ENCODE measurements at places on chromosomes 12 and 14.

DNA sequence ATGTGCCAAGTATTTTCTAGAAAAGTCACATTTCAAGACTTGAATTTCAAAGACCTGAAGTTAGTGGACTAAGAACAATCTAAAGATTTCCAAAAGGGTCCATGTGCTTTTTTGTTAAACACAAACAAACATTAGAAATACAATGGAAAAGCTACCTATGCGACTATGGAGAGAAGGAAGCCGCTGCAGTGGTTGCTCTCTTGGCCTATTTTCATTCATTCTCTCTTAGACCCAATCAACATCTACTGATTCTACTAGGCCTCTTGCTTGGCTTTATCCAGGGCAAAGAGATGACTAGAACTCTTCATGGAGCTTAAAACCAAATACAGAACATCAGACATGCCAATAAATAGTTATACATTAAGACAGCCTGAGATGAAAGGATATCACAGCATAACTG, 9.9 kb downstream of the FGD6 start:
- no peak for DNase-seq

- DNase-seq, result no peak
These were observed 280.9 kb downstream of the LRIG3 start for GRCh38 chr12:58639318-58639934.

DNA sequence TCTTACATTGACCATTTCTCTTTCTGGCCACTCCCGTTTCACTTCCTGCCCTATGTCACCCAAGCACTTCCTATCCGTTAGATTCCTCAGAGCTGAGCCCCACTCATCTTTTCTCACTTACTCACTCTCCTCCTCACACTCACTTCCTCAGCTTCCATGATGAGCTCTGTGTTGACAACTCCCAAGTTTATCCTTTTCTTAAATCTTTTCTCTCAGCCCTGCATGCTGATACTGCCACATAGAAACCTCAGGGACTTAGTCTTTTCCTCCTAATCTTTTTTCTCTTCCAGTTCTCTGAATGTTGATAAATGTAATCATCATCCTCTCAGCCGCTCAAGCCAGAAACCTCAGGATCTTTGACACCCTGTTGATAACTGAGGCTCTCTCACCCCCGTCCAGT, 99.6 kb downstream of the ANO6 start:
- DNase-seq, result no peak

- DNase-seq, result no peak
These were observed 361.1 kb upstream of the DDHD1 start for GRCh38 chr14:53514197-53514596.

DNA sequence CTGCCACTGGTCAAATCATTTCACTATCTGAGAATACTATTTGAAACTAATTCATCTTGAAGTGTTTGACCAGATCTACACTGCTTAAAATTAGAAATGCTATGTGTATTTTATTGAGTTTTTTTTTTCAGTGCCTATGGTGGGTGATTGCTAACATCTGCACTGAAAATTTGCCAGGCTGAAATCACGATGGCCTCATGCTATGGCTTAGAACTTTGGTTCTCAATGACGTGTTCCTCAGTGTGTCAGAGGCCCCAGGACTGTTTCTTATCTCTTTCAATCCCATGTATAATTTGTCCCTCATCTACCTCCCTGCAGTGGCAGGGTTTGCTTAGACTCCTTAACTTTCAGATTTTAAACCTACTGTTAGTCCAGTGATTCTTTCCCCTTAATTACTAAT, 36.2 kb upstream of the NKX2-8 start:
- DNase-seq, result no peak

- no peak for DNase-seq
These were observed 11.8 kb downstream of the P2RX7 start for GRCh38 chr12:121144416-121144914.

- peak; percentile 12 for DNase-seq
These were observed 48.2 kb downstream of the MBIP start for GRCh38 chr14:36271939-36272907.

- no peak for DNase-seq
These were observed 17.3 kb upstream of the YAF2 start for GRCh38 chr12:42255221-42255865.

- no peak for DNase-seq
These were observed 307.8 kb downstream of the NOVA1 start for GRCh38 chr14:26289891-26290486.

DNA sequence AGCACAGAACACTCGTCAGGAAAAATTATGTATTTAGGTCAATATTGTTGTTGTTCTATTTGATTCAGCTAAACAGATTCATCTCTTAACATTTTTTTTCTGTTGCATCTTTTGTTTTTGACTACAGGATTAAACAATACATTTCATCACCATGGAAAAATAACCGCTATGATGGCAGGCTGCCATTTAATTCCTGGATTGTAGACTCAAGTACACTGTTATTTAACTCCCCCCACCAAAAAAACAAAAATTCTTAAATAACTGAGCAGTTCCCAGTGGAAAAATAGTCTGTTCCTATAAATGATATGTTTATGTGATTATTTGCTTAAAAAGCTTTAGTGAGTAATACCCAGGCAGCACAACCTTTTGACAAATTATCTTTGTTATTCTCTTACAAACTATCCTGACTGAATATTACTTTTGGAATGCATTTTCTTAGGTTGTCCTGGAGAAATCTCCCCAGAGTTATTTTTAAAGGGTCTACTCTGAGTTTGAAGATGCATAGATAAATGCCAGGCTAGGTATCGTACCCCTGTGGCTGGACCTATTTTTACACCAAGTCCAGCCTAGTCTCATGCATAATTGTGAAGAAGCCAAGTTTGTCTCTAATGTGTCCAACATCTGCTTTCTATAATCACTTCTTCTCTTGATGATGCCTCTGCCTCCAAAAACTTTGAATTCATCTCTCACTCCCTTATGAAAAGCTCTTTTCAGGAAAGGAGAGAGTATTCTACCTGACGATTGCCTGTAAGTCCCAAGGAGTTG, 3.7 kb downstream of the KERA start:
- no peak for DNase-seq

GRCh38 chr12:11755302-11755930, 105.9 kb downstream of the ETV6 start:
- DNase-seq, result no peak

GRCh38 chr12:130364578-130364977, 26.9 kb downstream of the PIWIL1 start:
- DNase-seq, result no peak

- no peak for DNase-seq
These were observed 88.4 kb upstream of the SFSWAP start for GRCh38 chr12:131622422-131622955.

- DNase-seq, result no peak
These were observed 2.1 kb upstream of the BDKRB2 start for GRCh38 chr14:96202441-96203094.

DNA sequence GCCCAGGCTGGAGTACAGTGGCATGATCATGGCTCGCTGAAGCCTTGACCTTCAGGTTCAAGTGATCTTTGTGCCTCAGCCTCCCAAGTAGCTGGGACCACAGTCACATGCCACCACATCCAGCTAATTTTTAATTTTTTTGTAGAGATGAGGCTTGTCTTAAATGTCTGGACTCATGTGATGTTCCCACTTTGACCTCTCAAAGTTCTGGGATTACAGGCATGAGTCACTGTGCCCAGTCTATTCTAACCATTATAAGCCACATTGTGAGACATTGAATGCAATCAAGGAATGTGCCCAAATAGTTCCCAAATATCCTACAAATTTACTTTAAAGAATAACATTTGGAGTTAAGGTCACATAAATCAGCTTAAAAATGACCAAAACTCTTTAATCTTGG, 130.7 kb upstream of the ARID2 start:
- no peak for DNase-seq

GRCh38 chr12:4273652-4274395, at the start of gene CCND2:
Gene CCND2 (plus strand): TSS chr12:4273762. CDS start chr12:4274041, 279 bp downstream.
- peak; percentile 79 for DNase-seq

DNA sequence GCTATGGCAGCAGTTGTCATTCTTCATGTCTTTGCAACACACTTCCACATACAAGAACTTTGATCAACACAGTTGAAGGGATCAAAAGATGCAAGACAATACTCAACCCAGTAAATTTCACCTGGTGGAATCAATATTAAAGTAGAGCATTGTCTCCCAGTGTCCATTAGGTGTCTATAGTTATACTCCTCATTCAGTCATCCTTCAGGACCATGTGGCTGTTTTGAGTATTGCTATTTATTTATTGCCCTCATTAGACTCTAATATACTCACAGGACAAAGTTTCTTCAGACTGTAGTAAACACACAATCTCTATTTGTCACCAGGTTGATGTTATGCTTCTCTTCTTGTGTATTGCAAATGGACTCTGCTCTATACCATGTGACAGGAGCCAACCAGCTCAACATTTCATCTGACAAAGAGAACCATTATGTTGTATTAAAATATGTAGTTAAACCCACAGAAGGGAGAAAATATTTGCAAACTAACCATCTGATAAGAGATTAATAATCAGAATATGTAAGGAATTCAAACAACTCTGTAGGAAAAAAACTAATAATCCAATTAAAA, 146.6 kb downstream of the TGFB3 start:
- DNase-seq, result no peak

- no peak for DNase-seq
These were observed 90.5 kb downstream of the RFLNA start for GRCh38 chr12:124385219-124385969.

GRCh38 chr12:68253504-68253903, at the start of gene IL22:
Gene IL22 (minus strand): TSS chr12:68253604. CDS start chr12:68253448, 156 bp downstream.
- DNase-seq, result no peak

GRCh38 chr14:68817506-68818212, 24.8 kb upstream of the ZFP36L1 start:
- no peak for DNase-seq
